ENCODE measurements at places on chromosomes 12 and 14.

DNA sequence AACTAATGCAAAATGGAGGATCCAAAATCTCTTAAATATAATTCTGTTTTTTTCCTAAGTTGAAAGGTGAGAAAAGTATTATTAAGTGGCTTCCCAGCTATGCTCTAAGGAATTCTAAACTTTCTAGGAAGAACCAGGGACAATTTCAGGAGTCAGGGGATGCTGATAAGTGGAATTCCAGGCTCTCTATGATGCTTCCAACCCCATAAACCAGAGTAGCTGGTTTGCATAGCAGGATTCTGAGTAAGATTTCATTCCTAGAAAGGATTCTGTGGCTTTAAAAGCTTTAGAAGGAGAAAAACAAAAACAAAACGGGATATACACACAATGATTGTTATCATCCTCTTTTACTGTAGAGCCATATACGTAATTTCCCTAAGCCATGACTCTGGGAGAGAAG, 93.9 kb downstream of the SLC16A7 start:
- no peak for DNase-seq

- peak; percentile 71 for DNase-seq
Observed at GRCh38 chr12:11765817-11766794, 116.6 kb downstream of the ETV6 start.

- DNase-seq = no peak
Observed at GRCh38 chr14:57871459-57872080, 5.7 kb upstream of the SLC35F4 start.

- DNase-seq = no peak
Observed at GRCh38 chr12:116247377-116247776, 30.1 kb downstream of the MED13L start.

GRCh38 chr14:85675957-85676356, 146.0 kb downstream of the FLRT2 start:
- DNase-seq = no peak

- DNase-seq = no peak
Observed at GRCh38 chr12:72610854-72611358, 338.7 kb downstream of the TRHDE start.

DNA sequence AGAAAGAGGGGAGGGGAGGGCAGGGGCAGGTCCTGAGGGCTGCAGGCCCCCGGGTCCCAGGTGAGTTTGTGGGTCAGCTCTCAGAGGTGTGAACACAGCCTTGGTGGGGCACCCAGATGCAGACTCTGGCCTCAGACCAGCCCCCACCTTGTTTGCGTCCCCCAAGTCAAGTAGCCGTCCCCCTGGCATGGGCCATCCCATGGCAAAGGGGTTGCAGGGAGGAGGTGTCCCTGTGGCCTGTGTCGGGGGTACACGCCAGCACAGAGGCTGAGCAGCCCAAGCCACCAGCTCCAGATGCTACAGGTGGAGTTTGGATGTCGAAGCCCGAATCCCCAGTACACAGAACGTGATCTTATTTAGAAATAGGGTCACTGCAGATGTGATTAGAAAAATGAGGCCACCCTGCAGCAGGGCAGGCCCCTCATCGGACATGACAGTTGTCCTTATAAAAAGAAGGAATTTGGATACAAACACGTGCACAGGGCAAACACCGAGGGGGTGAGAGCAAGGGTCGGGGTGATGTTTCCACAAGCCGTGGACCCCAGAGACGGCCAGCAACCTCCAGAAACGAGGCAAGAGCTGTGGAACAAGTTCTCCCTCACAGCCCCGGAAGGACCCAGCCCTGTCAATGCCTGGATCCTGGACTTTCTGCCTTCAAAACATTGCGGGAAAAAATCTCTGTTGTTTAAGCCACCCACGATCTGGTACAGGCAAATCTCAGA, 141.2 kb upstream of the C14orf180 start:
- no peak for DNase-seq

DNA sequence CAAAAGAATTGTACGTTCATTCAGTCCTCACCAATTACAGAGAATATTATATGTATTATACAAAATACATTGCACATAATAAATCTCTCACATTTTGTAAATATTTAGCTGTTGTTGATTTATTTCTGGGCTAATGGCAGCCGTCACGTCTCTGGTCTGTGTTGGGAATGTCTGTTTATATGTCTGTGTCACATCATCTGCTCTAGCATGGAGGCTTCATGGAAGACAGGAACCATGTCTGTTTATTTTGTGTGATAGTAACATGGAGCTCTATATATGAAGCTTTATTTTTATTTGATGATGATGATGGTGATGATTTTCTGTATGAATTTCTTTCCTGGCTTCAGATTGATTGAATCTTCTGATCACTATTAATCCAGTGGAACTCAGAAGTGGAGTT, 138.4 kb downstream of the RAD51B start:
- DNase-seq = no peak

DNA sequence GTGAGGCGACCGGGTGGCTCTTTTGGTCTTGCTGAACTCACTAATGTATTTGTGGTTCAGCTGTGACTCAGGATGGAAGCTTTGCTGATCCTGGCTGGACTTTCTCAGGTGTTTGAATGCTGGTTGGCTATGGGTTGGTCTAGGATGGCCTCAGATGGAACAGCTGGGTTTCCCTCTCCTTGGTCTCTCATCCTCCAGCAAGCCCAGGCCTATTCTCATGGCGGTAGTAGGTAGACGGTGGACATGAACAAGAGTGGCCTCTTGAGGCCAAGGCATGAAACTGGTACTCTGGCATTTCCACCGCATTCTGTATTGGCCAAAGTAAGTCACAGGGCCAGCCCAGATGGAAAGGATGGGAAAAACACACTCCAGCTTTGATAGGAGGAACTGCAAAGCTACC, 11.8 kb upstream of the POLR3B start:
- no peak for DNase-seq

DNA sequence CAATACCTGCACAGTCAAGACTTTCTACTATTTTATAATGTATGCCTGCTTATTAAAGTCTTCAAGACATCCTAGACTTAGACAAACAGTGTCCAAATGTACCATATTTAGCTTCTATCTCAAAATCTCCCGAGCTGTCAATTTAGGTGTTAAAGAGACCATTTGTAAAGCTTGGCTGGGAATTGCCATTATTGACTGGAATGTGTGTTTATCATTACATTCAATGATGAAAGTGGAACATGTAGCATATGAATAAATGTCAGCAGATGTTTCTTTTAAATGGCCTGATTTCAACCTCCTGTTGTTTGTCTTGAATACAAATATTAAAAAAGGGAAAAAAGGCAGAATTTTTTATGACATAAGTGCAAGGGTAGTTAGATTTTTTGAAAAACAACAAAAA, 572.3 kb downstream of the PRKD1 start:
- DNase-seq = no peak

DNA sequence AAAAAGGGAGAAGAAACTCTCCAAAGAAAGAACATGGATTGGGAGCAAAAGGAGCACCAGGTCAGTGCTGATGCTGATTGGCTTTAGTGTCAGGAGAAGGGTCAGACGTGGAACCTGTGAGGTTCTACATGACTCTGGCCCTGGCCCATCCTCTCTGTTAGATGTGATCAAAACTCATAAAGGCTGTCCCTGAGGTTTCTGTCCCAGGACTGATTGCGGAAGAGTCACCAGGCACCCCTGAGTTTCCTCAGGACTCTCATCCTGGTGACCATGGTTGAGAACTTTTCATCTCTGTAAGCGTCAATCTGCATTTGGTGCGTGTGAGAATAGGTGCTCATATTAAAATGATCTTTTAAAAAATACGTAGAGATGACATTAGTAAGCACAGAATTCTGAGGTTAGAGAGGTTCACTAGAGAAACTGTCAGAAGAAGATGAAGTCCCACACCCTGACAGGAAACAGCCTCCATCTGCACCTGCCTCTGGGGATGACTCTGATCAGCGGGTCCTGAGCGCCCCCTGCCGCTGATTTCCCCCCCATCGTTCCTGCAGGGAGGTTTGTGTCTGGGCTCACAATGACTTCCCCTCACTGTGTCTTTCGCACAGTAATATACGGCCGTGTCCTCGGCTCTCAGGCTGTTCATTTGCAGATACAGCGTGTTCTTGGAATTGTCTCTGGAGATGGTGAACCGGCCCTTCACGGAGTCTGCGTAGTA, 741.8 kb downstream of the TMEM121 start:
- DNase-seq = peak; percentile 20

GRCh38 chr12:11667171-11667570, 17.7 kb downstream of the ETV6 start:
- DNase-seq = no peak

DNA sequence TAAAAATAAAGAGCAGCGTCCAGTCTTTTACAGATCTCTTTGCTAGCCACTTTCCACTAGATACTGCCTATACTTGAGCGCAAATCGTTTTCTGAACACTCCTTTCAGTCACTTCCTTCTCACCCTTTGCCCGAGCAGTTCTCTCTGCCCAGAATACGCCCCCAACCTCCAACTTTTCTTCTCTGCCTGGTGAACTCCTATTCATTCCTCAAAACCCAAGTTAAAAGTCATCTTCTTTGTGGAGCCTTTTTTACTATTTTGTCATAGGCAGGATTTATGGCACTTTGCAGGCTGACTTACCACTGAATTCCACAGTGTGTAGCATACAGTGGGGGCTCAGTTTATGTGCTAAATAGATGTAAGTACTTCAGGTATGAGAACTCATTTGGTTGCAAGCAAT, 4.0 kb downstream of the CCDC63 start:
- DNase-seq = no peak

DNA sequence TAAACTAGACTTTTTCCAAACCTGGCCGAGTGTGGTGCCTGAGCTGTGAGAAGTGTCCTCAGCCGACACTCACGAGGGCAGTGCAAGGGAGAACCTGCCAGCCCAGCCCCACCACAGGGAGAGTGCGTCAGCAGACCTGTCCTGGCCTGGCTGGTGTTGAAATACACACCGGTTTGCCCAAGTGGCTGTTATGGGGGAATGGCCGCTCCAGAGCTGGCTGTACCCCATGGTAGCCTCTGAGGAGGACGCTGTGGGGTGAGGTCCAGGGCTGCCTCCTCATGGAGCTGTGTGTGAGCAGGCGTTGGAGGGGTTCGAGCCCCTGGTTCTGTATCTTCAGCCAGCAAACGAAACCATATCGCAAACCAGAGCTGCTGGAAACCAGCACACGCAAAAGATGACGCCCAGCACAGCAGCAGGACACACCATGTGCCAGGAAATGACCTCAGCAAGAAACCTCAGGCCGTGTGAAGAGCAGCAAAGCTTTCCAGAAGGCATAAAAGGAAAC, 9.4 kb downstream of the ANKRD9 start:
- peak; percentile 78 for DNase-seq

- DNase-seq = no peak
Observed at GRCh38 chr14:53190938-53191337, 37.8 kb upstream of the DDHD1 start.

- DNase-seq = no peak
Observed at GRCh38 chr14:71209888-71210287, 302.6 kb downstream of the PCNX1 start.

GRCh38 chr14:56482310-56482911, 97.2 kb upstream of the TMEM260 start:
- DNase-seq = no peak
